ENCODE measurements at places on chromosomes 4 and X.

- DNase-seq, result no peak
Observed at GRCh38 chr4:121881158-121881557, 10.9 kb upstream of the BBS7 start.

GRCh38 chr4:83231620-83232076 lies 53.0 kb downstream of the COQ2 start:
- no peak for DNase-seq

- DNase-seq, result no peak
Observed at GRCh38 chr4:76208005-76208765, 5.4 kb downstream of the SCARB2 start.

DNA sequence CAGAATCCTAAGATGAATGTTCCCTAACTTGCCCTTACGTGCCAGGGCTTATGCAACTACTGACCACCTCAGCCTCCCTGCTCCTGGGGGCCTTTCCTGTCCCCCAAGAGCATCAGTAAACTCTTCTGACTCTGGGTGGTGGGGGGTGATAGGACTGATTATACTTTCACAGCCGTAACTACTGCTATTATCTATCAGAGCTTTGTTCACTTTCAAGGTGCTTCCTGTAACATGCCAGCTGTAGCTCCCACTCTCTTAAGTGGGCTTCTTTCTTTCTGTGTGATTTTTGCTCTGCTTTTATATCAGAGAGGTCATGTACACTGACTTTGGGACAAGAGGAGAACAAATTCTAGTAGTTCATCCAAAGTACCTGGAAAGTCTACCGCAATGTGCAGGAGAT lies 25.3 kb downstream of the SPINK2 start:
- DNase-seq, result no peak

GRCh38 chr4:124121461-124121971 lies 591.0 kb downstream of the ANKRD50 start:
- DNase-seq, result no peak

DNA sequence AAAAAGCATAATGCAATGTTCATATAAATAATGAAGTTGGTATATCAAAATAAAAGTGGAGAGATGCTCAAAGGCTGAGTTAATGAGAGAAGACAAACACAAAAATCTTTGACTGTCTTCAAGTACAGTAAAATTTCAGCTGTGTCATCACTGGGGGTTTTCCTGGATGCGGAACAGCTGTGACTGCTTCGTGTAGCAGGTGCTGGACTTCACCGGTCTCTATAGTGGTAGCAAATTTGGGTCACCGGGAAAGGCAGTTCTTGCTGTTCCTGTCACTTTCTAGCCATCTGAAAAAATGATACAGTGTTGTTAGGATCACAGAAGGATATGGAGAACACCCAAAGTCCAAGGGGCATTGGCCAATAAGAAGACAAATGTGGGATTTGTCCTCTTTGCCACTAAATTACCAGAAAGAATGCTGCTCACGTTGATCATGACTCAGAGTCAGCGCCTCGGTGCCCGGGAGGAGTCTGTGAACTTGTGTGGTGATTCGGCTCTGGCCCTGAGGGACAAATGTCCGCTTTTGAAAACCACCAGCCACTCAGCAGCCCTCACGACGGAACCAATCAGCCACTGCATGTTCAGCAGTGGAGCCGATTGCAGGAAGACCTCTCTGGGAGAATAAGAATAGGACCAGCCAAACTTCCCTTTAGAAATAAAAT lies 230.1 kb upstream of the FAT1 start:
- DNase-seq, result no peak

DNA sequence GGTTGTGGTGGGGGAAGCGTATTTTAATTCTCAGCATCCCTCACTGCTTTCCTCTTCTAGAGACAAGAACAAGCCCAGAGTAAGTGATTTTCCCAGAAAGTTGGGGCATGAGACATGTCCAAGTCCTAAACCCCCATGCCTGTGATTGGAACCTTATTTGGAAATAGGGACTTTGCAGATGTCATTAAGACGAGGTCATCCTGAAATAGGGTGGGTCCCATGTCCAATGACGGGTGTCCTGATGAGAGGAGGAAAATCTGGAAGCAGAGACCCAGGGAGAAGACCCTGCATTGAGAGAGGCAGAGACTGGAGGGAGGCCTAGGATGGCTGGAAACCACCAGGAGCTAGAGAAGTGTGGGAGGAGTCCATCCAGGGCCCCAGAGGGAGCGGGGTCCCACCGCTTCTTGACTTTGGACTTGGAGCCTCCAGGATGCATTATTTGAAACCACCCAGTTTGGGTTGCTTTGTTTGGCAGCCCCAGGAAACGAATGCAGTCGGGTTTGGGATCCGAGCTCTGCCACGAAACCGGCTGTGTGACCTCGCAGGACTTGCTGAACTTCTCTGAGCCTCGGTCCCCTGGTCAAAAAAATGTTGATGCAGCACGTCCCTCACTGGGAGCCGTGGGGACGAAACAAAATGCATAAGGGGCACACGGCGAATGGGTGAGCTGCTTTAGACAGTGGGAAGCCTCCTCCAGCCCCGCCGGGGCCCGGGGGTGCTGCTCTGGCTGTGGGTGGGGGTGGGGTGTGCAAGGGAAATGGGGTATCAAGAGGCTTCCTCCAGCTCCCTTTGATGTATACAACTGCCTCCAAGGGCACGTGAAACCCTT lies 113.9 kb downstream of the CPZ start:
- no peak for DNase-seq

GRCh38 chr4:189502841-189503435 lies 437.7 kb upstream of the FRG1 start:
- DNase-seq, result no peak

DNA sequence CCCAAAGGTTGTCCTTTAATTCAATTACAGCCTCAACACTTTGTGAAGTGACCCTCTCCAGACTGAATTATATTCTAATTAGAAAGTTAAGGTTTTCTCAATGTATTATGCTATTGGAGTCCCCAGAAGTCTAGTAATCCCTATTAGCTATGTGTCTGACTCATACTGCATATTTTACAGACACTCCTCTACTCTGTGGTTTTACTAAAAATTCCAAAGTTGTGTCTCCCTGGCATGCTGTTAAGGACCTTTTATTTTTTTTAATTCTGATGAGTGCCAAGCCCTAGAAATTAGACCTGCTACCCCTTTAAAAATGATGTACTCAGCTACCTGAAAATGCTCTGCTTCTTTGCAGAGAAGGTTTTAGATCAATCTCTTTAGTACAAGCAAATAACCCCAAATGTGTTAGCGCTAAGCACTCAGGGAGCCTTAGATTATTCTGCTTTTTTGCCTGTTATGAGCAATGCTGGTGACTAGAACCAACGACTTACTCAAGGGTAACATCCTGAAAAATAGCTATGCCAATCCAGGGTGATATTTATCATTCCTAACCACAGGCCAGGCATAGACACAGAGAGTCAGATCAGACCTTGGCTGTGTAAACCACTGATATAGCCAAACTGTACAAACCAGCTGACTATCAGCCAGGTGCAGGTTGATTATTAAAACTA lies 26.1 kb upstream of the CXCL13 start:
- DNase-seq, result no peak

GRCh38 chr4:48742412-48742811 lies 37.7 kb downstream of the FRYL start:
- no peak for DNase-seq

- DNase-seq, result no peak
Observed at GRCh38 chr4:83568062-83568461, 32.2 kb downstream of the GPAT3 start.

DNA sequence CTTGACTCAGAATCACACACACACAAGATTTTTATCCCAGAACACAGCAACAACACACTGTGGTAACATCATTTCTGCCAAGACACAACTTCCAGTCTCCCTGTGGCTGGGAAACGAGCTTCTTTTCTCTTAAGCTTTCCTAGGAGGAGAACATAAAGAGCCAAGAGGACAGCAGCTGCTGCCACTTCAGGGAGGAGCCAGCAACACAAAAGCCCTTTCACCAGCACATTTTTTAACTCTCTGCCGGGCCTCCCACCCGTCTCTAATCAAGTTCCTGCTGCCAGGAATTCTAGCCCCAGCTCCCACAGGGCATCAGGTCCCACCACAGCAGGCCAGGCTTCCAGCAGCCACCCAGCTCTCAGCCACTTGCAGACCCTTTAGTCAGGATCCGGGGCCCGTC lies 22.4 kb downstream of the FAT1 start:
- DNase-seq, result no peak

DNA sequence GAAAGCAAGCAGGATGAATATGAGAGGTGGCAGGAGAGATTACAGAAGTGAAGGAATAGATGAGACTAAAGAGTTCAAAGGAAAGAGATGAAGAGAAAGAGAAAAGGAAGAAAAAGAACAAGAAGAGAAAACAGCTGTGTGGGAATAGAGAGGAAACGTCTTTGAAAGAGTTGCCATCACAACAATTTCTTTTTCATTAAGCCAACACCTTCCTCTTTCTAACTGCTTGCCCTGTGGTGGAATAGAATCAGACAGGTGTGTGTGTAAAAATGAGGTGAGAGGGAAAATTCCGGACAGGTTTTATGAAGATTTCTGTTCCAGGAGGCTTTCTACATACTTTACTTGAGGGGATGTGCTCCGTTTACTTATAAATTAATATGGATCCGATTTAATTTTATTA lies 28.8 kb downstream of the DTHD1 start:
- no peak for DNase-seq

GRCh38 chr4:83171436-83172039 lies 57.0 kb upstream of the PLAC8 start:
- no peak for DNase-seq

- DNase-seq, result no peak
Observed at GRCh38 chr4:18914182-18914581, 892.6 kb upstream of the LCORL start.

GRCh38 chrX:96483647-96484160 lies 200.9 kb upstream of the DIAPH2 start:
- DNase-seq, result no peak

DNA sequence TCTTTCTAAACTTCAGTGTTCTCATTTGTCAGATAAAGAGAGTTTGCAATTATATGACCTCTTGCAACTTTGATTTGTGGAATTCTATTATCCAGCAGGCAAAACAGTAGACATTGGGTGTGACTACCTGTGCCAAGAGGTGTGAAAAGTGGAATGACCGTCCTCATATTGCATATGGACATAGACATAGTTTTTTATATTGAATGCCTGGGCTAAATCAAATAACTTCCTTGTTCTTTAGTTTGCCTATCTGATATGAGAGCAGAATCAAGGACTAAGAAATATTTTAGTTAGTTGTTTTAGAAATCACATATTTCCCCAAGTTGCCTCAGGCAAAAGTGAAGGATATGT lies 117.7 kb upstream of the KLF8 start:
- DNase-seq, result no peak

GRCh38 chr4:85514783-85515182 lies 39.8 kb downstream of the ARHGAP24 start:
- no peak for DNase-seq

DNA sequence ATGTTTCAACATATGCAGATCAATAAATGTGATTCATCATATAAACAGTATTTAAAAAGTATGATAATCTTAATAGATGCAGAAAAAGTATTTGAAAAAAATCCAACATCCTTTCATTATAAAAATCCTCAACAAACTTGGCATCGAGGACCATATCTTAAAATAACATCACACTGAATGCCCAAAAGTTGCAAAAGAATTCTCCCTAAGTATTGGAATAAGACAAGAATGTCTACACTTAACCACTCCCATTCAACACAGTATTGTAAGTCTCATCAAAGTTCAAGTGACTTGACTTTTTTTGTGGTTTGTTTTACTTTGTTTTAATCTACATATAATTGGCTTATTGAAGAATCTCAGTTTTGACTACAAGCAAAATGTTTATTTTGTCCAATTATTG lies 779.0 kb upstream of the SLIT2 start:
- DNase-seq, result no peak

DNA sequence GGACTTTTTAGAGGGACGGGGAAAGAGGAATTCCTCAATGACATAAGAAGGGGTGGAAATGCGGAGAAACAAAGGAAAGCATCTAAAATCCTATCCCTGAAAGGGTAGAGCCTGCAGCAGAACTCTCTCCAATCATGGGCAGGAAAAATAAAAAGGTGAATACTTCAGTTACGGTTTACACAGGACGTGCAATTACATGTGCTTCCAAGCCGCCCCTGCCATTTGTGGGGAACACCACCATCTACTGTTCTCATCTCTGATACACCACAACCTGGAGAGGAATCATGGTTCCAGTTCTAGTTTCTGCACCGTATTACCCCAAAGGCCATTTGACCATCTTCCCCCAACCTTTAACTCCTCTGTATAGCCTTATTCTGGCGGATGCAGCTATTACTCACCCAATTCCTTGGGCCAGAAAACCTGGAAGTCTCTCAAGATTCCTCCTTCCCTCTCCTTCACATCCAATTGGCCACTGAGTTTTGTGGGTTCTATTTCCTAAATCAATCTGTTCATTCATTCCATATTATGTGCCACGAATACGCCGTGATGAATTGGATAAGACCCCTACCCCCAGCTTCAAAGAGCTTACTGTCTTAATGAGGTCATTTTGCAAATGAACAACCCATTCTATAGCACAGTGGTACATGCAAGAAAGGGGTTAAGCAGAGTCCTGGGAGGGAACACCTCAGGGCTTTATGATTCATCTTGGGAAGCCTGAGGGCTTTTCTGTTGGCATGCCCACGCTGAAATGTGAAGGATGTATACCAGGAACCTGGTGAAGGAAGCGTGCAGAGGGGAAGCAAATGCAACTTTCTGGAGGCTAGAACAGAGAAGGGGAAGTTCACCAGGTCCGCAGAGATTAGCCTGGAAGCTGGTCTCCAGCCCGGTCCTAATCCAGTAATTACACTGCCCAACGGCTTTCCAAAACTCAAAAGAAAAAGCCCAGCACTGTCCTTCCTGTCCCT lies 1.4 kb upstream of the MSL3 start:
- no peak for DNase-seq

DNA sequence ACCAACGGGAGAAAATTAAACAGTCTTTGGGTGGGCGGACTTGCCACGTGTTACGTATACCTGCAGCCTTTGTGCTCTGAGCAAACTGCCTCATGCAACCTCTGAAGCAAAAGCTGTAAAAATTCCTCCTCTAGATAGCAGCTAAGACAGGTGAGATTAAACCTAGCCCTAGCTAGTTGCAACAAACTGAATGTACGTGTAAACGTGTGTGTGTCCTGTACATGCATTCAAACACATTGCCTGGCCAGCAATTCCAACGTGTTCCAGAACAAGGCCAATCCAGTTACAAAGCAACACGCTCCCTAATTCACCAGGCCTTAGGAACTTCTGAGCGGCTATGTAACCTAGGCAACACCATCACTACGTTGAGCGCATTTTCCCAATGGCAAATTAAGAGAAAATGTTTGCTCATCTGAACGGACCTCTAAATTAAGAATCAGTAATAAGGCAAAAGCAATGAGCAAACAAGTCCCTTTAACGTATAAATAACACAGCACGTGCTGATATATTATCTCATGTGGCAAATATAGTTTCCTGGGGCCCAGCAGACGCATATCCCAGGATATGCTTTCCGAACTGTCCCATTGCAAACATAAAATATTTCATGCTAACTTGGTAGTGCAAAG lies 792 bp downstream of the PPID start:
- no peak for DNase-seq

GRCh38 chrX:9569876-9570301 lies 105.0 kb downstream of the TBL1X start:
- DNase-seq, result no peak

- no peak for DNase-seq
Observed at GRCh38 chrX:41014776-41015360, 70.4 kb upstream of the USP9X start.

Measured in activated CD8-positive, alpha-beta memory T cell treated with anti-CD3 and anti-CD28 coated beads, Interleukin-2, amount 50 U/mL, for 4 hours (primary cell).